Fibroblast of skin of left quadriceps (primary cell): ENCODE measurements at places on chromosomes 4 and X.

- DNase-seq: no peak
Measured at GRCh38 chr4:76156635-76157034, 8.4 kb upstream of the NUP54 start.

DNA sequence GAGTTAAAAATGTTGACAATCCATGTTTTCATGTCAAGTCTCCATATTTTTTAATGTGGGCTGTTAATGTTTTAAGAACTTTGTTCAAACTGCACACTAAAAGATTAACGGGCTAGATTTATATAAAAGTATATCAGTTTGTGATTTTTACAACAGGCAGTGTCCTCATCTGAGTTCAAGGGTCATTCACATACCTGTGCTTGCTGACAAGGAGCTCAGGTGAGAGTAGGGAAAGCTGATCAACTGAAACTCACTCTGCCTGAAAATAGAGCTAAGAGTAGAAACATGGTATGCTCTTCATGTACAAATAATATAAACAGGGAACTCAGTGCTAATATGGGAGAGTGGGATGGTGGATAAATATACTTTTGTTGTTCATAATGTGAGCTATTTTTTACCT, 102.3 kb upstream of the DKK2 start:
- no peak for DNase-seq

DNA sequence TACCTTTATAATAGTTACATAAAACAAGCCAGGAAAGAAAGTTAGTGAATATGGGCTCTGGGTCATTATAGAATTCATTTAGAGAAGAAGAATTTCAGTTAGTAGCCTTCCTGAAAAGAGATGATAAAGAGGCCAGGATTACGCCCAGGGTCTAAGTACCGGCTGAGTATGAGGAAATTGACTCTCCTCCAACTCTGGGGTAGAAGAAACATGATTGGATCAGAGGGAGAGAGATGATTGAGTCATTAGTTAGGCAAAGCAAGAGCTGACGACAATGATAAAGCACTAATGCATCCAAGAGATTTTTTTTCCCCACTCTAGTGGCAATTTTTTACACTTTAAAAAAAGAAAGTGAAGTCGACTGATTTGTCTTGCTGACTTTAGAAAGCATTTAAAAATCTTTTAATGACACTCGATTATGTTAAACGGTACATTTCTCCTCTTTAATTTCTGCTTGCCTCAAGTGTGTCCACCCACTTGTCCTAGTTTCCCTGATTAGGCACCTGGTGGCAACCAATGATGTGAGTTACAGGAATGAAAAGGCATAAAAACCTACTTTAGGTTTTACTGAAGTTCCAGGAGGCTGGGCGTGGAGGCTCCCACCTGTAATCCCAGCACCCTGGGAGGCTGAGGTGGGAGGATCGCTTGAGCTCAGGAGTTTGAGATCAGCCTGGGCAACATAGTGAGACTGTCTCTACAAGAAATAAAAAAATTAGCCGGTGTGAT, 37.3 kb upstream of the IGFBP7 start:
- DNase-seq: peak; percentile 31

DNA sequence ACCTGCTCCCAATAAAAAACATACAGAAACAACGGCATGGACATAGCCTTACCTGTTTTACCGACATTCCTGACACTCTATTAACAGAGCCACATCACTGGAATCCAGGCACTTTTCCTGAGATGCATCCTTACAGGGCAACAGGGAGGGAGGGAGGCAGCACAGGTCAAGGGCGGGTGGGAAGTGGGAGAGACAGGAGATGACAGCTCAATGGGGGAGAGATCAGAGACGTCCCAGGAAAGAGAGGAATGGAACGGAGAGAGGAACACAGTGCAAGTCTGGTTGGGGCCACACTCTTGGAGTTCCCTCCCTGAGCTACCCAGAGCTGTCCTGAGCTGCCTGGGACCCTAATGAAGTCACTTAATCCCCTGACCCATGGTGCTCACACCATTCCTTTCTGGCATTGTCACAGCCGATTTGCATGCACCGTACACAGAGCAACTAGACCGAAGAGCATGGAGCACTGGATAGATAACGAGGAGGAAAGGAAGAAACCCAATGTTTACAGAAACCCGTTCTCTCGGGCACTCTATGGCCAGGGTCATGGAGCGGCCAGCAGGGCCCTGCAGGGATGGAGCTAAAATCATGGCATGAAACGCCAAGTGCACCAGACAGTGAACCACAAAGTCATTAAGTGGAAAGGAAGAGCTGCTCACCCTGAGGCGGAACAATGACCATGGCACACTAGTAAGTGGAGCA, 93.1 kb downstream of the NSUN7 start:
- no peak for DNase-seq

DNA sequence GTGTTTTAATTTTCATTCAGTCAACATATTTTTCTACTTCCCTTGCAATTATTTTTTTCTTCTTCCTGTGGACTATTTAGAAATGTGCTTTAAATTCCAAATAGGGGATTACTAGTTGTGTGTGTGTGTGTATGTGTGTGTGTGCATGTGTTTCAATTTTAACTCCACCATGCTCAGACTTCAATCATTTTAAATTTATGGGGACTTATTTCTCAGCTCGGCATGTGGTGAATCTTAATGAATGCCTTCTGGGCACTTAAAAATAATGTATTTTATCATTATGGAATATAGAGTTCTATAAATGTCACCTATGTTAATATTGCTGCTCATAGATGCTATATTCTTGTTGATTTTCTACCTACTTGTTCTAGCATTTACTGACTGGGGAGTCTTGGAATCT, 465.6 kb upstream of the PRKX start:
- no peak for DNase-seq

- no peak for DNase-seq
Measured at GRCh38 chr4:127832585-127832984, 48.1 kb upstream of the PLK4 start.
